Dorsolateral prefrontal cortex (tissue), 122 donors: ENCODE measurements at places on chromosomes 4 and X.

- DNase-seq, result no peak
Measured at GRCh38 chr4:87166296-87166854, 54.0 kb downstream of the KLHL8 start.

DNA sequence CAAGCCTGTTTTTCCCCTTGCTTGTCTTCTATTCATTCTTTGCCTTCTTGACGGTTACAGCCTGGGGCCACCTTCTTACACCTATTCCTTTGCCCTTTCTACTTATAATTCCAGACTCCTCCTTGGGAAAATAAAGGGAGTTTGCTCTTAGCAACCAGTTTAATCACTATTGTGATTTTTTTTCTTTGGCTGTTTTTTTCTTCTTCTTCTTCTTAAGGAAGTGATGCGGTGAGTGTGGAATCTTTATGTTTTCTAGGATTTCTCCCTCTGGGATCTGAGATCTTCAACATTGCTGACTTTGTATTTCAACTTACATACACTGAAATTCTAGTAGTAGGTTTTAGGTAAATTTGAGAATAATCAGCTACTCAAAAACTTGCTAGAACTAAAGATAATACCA lies 1.1 kb upstream of the KLHL13 start:
- no peak for DNase-seq

GRCh38 chrX:47608130-47608810 lies 11.4 kb downstream of the SYN1 start:
- no peak for DNase-seq

DNA sequence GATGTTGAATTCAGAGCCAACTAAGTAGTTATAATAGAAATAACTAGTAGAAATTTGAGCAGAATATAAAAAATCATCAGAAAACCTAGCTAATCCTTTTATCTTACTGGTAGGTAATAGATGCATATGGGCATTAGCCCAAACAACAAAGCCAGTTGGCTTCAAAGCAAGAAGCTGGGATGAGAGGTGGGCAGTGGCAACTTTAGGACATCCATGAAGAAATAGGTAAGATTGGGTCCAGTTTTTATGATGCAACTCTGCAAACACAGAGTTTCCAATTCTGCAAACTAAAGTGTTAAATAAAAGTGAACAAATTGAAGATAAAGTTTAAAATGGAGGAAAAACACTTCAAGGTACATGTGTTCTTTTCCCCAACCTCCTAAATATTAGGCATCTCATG lies 5.1 kb downstream of the PGRMC2 start:
- DNase-seq, result no peak
